ENCODE measurements at places on chromosomes 6 and 20.

- DNase-seq: no peak
Measured at GRCh38 chr6:149128489-149129145, 188.9 kb upstream of the TAB2 start.

DNA sequence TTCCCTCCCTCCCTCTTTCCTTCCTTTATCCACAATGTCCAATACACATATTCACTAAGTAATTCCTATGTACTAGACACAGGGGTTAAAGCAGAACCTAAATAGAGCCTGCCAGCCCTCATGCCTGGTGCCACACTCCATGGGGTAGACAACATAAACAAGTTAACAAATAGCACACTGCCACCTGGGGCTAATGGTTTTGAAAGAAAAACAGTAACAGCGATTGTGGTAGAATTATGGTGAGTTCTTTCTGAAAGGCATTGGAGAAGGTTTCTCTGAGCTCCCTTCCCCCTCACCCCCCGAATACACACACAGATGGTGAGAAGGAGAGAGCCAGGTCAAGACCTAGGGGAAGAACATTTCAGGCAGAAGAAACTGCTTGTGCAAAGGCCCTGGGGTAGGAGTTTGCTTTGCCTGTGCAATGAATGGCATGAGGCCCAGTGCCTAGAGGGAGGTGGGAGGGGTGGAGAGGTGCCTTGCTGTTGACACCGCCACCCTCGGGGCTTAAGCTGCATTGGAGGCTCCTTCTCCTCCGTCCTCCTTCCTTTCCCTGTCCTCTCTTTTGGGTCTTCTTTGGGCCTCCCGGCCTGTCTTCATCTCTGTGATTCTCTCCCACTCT, 502.4 kb upstream of the SULF2 start:
- DNase-seq: no peak

DNA sequence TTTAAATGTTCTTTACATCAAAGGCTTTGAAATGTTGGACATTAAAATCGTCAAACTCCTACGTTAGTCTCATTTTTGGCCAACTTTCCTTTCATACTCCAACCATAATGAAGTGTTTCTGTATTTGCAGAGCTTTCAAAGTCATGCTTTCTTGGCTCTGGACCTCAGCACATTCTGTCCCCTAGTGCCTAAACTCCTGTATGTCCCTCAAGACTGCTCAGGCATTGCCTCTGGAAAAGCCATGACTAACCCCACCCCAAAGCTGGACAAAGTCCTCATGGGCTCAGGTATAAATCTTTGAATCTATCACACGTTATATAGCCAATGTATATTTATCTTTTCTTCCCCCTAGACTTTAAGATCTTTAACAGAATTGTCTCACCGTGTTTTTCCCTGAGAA, 18.9 kb downstream of the IFNGR1 start:
- DNase-seq: no peak

GRCh38 chr6:29927275-29927569, 15.1 kb upstream of the HLA-A start:
- no peak for DNase-seq

GRCh38 chr6:13285705-13286104, 42.6 kb downstream of the TBC1D7 start:
- no peak for DNase-seq

- DNase-seq: no peak
Measured at GRCh38 chr6:135647521-135647920, 150.0 kb upstream of the AHI1 start.

- DNase-seq: no peak
Measured at GRCh38 chr6:144305567-144305966, 20.4 kb downstream of the UTRN start.

- no peak for DNase-seq
Measured at GRCh38 chr6:19434065-19434464, 403.1 kb upstream of the ID4 start.

DNA sequence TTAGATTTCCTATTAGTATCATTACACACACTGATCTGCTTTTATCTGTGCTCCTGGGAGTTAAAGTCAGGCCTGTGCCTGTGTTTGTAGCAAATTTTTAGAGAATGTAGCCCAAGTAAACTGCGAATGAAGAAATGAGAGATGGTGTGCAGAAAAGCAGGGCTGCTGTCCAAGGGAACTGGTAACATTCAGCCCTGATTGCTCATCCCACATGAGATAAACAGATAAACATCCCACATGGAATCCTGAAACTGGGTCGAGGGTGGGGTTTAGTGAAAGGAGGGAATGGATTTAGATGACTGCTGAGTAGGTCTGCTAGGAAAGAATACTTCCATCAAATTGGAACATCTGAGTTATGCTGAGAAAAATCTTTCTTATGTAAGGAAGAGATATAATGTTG, 69.1 kb downstream of the GRIK2 start:
- no peak for DNase-seq

GRCh38 chr6:17885889-17886576, 101.4 kb downstream of the KIF13A start:
- DNase-seq: no peak

DNA sequence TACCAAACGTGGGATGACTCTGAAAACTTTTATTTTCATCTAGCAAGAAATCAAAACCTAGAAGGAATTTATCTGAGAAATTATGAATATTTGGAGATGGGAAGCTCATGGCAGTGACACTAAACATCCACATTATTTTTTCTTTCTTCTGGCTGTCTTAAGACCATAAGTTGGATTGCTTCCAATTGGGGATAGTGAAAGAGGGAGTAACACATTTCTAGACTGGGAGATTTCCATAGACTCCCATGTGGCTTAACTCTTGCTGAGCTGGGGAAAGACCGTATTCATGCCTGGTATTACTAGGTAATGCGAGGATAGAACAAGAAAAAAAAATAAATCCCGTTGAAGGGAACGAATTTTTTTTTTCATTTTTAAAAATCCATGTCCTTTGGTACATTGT, 120.0 kb downstream of the UTRN start:
- no peak for DNase-seq

DNA sequence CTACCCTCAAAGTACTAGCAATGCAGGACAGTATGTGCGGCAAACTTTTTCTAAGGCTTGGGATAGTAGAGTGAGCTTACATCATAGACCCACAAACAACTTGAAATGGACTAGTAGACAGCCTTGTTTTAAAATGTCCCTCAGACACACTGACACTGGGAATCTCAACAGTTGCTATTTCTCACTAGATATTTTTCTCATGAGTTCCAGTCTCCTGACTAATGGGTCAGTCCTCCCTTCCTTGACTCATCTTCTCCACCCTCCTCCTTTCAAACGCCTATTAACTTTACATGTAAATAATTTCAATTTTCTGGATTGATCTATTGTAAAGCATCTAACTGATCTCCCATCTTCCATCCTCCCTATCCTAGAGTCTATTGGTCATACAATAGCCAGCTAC, 308.3 kb upstream of the PREP start:
- no peak for DNase-seq

DNA sequence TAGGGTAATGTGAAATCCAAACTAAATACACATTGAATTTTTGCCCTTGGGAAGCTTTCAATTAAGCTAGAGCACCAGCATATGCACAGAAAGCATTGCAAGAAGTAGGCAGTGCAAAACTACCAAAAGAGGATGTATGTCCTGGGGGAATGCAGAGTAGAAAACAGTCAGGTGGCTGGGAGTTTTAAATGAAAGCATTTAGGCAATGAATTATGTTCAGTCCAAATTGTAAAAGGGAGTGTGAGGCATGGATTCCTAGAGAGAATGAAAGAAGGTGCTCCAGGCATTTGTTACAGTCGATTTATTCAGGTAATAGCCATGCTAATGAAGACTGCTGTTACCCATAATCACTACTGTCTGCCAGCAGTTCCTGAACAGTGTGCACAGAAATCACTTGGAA, 604.1 kb upstream of the POU3F2 start:
- no peak for DNase-seq

Data from GM04503 (cell line).